ENCODE measurements at places on chromosomes 3 and 15.

GRCh38 chr15:32898414-32898813, 180.6 kb downstream of the GREM1 start:
- no peak for ATAC-seq

DNA sequence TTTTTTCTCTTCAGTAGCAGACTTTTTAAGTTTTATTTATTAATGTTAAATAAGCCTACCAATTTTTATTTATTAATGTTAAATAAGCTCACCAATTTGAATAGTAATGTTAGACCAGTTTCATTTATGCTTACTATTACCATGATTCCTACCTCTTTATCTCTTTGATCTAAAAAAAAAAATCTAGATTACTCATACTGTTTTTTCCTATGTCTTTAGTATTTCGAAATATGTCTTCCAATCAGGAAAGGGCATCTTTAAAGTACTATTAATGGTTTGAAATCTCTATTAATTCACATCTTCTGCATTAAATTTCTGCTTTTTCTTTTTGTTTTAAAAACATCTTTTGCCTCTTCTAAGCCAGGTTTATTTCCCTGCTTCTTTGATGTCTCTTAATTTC, 27.5 kb upstream of the MAPKBP1 start:
- no peak for ATAC-seq

DNA sequence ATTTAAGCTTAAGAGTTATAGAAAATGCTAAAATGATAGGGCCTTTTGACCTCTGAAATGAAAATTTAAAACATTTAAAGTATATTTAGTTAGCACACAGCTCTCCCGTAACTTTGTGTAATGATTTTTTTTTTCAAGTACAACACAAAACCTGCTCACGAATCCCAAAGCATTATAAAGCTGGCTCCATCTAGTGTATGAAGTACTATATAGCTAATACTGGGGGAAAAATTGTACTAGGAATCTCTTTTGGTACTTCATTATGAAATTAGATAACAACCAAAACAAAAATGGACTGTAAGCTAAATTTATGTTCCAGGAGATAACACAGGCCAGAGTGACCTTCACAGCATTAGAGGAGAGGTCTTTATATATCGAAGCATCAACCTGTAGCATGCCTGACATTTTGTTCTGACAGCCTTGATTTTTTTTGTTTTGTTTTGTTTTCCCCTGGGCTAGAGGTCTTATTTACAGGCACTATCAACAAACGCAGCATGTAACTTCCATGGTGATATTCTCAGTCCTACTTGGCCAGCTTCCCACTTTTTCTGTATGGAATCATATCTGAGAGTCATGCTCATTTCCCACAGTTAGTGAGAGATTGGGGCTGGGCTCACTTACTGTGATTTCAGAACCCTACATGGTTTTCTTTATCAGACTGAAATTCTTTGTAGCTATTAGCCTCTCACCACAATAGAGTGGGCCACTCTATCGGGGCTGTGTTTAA, 116.3 kb downstream of the MITF start:
- no peak for ATAC-seq

DNA sequence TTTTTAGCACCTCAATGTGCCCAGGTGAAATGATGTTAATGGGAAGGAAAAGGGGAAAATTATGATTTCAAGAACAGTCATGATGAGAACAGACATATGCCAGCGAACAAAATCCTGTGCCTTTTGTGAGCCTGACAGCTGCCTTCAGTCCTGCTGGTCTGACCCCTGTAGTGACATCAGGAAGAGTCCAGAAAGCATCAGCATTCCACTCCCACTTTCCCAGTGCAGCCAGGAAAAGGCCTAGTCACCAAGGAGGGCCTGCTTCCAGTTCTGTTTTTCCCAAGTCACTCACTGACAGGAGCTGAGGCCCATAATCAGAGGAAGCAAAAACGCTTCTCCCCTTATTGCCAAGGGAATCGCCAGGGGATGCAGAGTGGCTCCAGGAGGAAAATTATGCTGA, 218.4 kb downstream of the ABHD5 start:
- no peak for ATAC-seq

DNA sequence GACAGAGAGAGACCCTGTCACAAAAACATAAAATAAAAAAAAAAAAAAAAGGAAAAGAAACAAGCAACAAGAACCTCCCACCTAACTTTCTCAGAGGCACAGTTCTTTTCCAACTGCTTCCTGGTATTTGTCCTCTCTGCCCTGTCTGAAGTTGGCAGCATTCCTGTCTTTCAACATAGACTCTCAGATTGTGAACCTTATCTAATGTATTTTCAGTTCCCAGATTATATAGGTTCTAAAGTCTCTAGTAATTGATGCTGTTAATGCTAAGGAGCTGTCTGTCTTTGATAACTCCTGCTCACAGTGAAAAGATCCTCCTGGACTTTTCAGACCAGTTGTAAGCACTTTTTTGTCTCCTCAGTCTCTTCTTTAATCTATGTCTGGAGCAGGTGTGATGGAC, 199.5 kb upstream of the P2RY1 start:
- ATAC-seq = no peak

DNA sequence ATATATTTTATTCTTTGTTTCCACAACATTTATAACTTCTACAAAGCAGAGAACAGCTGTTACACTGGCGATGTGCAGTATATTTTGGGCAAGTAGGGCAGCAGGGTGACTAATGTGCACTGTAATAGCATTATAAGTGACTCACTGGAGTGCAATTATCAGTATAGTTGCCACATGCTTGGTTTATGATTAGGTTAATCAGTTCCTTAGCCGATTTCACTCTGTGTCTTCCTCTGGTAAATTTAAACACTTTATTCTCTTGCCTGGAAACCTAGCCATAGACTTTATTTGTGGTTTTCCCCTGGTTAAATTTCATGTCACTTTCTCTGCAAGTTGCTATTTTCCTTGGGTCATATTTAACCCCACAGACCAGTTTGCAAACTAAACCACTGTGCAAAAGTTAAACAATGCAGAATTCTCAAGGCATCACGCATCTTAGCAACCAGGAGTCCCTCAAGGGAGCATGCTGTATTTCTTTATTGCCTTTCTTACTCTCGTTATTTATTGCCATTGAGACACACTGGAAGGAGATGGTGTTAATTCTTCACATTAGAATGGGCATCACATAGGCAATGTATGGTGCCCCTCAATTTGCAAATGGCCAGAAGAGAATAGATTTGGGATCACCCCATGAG, 690.2 kb upstream of the DPPA4 start:
- ATAC-seq = peak; percentile 70

GRCh38 chr15:78265137-78265460, 737 bp downstream of the DNAJA4 start:
- peak; percentile 4 for ATAC-seq

DNA sequence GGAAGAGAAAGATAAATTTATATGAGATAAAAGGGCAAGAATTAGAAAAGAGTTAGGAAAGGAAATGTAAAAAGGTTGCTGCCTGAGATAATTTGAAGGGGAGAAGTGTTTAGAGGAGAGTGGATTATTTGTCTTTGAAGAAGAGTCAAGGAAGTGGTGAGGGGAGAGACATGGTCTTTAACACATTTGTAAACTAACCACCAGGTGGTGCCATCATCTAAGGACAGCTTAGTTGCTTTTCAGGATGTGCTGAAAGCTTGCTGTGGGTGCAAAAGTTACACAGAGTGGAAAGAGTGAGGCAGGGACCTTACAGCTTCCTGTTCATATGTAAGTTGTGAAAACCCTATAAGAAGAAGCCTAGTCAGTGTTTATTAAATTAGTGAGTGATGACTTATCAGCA, 114.1 kb upstream of the DNAJC19 start:
- ATAC-seq = no peak
